ENCODE measurements at places on chromosomes 2 and 18.

- DNase-seq: no peak
Observed at GRCh38 chr2:8699839-8700238, 18.0 kb downstream of the ID2 start.

- DNase-seq: no peak
Observed at GRCh38 chr2:110755491-110756078, 23.2 kb downstream of the ACOXL start.

DNA sequence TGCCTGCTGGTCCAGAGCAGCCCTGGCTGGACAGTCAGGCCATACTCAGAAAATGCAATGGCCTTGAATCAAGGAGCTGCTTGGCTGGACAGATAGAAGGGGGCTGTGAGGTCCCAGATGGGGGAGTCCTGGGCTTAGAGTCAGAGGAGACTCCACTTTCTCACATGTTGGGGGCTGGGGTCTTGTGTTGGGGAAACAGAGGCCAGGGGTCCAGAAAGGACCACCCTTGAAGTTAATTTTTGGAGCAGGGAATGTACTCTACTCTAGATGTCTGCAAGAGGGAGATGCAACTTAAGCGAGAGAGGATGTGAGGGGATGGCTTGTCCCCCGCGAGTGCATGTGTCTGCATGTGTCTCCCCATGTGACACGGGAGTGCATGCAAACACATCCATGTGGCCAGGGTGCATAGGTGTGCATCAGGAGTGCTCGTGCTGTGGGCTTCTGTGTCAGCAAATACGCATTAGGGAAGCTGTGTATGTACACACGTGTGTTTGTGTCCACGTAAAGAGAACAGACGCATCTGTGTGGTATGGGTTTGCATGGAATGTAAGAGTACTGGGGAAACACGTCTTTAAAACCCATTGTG lies 303.2 kb downstream of the MYCN start:
- no peak for DNase-seq

GRCh38 chr18:32884543-32884942 lies 111.7 kb upstream of the KLHL14 start:
- no peak for DNase-seq

- DNase-seq: no peak
Observed at GRCh38 chr2:232309592-232309991, 69.0 kb upstream of the ALPP start.

DNA sequence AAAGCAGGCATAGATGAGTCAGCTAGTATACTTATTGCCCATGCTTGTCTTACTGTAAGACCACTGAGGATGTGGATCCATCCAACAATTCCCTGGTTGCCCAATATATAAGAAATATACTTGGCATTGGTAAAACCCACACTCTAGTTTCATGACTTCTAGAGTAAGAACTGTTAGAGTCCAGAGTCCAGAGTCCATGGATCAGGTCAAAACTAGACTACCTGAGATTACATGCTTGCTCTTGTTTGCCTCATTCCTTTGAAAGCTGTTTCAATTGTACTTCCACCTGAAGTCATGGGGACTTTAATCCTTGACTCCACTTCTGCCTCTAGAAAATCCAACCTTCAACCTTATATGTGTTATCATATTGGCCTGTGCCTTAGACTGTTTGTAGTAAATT lies 707.6 kb upstream of the FAM98A start:
- no peak for DNase-seq

DNA sequence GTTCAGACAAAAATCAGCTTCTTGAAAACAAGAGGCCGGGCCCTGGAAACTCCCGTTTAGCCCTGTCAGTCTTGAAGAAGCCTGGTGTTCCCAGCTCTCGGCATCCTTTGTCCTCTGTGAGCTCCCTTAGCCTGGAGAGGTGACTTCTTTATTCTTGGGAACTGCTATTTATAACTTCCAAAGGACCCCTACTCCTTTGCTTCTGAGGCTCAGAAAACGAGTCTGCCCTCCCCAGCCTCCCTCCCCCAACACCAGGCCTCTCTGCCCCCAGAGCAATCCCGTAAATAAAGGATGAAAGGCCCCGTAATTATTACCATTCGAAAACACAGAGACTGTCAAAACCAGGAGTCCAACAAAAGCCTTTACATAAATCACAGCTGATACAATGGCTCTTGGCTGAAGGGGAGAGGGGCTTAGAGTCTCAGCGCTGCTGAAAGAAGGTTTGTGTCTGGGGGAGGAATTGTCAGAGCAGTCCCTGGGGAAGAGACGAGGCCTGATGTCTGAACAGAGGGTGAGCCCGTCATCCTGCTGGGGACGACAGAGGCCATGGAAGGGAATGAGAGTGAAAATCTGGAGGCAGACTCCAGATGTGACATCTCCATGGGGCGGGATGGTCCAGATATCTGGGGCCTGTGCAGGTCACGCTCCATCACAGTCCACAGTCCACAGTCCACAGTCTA lies 283.0 kb downstream of the MYCN start:
- DNase-seq: no peak

All from activated naive CD8-positive, alpha-beta T cell treated with anti-CD3 and anti-CD28 coated beads, Interleukin-2, amount 50 U/mL, for 16 hours (primary cell).